ENCODE measurements at places on chromosomes 13 and 19. TPM values are rescaled to one million over a fixed set of nuclear protein-coding genes. Genes with fewer than 3 reads are reported as not detected.

SYNGR4 gene
- total RNA-seq, result not detected

USP12 gene
- total RNA-seq, result 17.9 TPM

CYP4F11 gene
- 0.17 TPM for total RNA-seq

NXNL1 gene
- not detected for total RNA-seq

PSG1 gene
- 11.0 TPM for total RNA-seq

NLRP5 gene
- total RNA-seq, result not detected

CYP2F1 gene
- total RNA-seq, result not detected

C13orf42 gene
- not detected for total RNA-seq

Measured in M059J (cell line).